Activated CD8-positive, alpha-beta memory T cell treated with anti-CD3 and anti-CD28 coated beads, Interleukin-2, amount 50 U/mL, for 4 hours (primary cell): ENCODE measurements at places on chromosomes 16 and 17.

- DNase-seq: no peak
Measured at GRCh38 chr17:39704821-39705551, 5.1 kb downstream of the ERBB2 start.

GRCh38 chr17:81121841-81122733 is 43.2 kb upstream of the PVALEF start:
- DNase-seq: no peak

- DNase-seq: no peak
Measured at GRCh38 chr16:12392585-12393091, 411.0 kb downstream of the CPPED1 start.

DNA sequence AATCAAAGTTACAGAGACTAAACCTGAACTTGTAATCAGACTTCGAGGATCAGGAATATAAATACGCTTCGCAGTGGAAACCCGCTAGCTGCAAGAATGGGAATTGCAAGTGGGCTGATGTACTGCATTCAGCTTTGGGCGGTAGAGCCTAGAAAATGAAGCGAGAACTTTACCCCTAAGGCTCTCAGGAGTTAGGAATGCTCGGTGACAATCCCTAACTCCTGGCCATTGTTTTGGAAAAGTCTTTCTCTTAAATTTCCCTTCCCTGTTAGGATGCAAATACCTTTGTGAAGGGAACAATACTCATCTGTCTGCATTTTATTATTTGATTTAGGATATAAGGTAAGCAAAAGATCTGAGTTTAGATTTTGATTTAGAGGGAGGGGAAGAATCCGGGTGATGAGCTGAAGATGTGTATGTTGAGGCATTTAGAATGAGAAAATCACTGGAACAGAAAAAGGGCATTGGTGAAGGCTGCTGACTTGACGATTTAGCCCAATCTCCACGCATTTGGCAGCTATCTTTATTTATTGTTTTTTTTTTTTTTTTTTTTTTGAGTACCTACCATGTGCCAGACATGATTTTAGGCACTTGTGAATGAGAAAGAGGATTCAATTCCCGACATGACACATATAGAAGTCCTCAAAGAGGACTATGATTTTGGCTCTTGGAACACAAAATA is 2.2 kb upstream of the TOX3 start:
- no peak for DNase-seq

DNA sequence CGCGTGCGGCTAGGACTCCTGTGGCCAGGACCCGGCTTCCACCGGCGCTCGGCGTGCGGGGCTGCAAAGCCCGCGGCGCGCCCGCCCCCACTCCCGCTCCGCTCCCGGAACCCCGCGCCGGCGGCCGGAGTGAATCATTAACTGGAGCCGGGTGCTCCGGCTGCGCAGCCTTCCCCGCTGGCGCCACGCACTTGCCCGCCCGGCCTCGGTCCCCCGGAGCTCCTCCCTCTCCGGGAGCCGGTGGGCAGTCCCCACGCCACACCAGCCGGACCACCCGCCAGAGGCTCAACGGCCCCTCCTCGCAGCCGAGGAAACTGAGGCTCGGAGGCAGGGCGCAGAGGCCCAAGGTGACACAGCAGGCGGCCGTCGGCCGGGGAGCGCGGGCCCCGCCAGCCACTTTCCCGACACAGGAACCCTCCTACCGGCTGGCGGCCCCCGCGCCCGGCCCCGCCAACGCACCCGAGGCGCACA is 580 bp downstream of the BCAR1 start:
- no peak for DNase-seq

GRCh38 chr17:42453439-42453838 is 5.2 kb upstream of the ATP6V0A1 start:
- DNase-seq: no peak

- no peak for DNase-seq
Measured at GRCh38 chr17:67137026-67137370, 92.6 kb downstream of the CACNG1 start.

DNA sequence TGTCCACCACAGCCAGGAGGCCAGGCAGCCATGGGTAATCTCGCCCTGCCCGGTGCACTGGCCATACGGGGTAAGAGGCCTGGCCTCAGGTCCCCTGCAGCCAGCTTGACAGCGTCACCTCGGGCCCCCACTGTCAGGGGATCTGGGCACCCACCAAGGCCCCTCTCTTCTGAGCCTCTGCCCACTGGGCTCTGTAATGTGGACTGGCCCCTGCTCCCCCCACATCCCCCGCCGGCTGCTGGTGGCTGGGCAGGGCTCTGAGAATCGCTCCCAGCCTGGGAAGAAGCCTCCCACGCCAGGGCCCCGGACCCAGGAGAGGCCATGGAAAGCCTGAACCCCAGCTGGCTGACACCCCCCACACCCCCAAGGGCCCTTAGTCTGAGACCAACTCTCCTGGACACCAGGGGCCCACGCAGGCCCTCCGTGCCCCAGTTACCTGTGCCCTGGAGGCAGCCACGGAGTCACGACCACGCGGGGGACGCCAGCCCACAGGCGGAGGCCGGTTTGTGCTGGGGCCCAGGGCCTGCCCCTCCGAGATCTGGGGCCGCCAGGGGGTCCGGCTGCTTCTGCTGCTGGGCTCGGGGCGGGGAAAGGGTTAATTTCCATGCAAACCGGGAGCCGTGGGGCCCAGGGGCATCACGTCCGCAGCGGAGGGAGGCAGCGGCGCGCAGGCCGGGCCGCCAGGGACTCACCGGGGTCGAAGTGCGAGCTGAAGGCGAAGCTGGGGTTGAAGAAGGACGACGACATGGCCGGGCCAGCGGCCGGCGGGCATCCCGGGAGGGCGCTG is at the start of gene PVALEF:
Gene PVALEF (plus strand): TSS at position 262 of the 787 bp plus-strand sequence. CDS start 15,720 bp downstream, outside the sequence.
- no peak for DNase-seq

- no peak for DNase-seq
Measured at GRCh38 chr16:68707340-68708152, 29.5 kb upstream of the CDH1 start.

- peak; percentile 85 for DNase-seq
Measured at GRCh38 chr16:88686439-88687253, at the start of gene SNAI3. Gene SNAI3 (minus strand): TSS chr16:88686507. CDS start chr16:88686406, 101 bp downstream.

GRCh38 chr16:51159865-51160264 is 8.8 kb upstream of the SALL1 start:
- no peak for DNase-seq

DNA sequence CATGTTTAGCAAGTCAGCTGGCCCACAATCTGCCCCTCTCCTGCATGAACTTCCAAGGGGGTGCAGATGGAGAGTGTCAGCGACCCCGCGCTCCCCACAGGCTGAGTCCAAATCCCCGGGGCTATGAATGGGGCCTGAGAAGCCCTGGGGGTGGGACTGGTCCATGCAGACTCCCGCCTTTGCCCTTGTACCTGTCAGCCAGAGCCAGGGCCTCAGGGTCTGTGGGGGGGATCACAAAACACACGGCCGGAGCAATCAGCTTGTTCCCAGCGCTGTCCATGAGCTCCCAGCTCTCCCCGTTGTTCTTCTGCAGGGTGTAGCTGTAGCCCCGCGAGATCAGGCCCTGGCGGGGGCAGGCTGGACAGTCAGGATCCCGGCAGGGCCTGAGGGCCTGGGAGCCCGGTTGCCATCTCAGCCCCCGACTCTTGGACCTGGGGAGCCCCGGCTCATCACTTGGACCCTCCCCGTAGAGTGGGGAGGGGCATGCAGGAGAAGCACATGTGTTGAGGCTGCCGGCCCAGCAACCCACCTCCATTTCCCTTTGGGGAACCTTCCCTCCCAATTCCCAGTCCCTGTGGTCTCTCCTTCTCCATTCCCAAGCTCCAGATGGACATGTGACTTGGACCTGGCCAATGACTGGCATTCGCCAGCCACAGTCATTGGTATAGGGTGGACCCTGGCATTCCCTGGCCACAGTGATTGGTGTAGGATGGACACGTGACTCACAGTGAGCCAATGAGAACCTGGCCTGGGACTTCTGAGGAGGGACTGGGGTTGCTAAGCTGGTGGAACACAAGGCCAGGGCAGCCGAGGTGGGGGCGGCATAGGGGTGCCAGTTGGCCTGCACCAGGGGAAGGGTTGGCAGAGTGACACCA is 42.4 kb downstream of the PPL start:
- DNase-seq: no peak

GRCh38 chr16:80034948-80035663 is 434.6 kb upstream of the MAF start:
- no peak for DNase-seq

DNA sequence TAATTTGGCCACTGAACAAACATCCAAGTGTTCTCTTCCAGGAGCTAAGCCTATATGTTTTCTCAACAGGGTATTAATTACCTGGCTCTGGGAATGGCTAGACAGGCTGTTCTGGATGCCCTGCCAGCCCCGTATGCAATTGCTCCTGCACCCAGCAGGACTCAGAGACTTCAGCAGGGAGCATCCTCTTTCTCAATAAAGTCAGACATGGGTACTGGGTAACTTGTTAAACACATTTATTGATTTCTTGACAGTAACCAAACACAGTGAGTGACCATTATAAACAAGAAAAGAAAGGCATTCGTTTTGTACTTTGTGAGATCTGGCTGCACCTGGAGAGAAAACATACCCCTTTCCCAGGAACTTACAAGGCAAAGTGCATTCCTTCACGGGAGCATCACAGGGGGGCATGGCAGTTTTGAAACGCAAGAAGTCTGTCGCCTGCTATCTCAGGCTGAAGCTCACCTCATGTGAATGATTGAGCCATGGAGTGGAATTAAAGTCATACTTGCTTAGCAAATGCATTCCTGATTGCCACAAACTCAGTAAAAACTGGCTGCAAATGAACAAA is 369.8 kb downstream of the UTP18 start:
- no peak for DNase-seq

DNA sequence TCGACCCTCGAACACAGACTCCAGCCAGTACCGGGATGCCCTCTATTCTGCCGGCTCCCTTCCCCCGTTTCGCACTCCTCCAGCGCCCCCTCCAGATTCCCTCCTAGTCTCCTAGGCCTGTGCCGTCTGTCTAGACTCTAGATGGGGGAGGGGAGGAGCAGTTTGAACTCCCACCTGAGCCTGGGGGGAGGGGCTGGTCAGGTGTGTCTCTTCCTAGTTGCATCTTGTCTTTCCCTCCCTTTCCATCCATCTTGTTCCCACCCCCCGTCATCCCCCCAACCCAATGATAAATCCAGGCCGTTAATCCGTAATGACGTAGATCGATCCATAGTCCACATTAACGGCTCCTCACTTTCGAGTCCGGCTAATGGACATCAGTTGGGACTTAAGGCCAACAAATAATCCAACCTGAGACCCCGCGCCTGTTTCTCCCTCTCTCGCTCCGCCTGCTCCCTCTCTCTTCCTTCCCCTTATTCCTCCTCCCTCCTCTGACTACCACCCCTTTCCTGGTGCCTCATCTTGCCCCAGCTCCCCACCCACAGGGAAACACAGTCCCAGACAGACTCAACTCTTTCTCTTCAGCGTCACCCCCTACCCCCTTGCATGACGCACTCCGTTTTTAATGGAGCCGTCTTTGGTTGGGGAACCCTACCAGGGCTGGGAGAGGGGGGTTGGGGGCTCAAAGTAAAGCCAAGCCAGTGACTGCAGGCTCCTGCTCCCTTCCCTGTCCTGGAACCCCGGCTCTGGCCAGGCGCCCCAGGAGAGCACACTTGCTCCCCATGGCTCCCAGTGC is 3.4 kb upstream of the HOXB5 start:
- DNase-seq: no peak

DNA sequence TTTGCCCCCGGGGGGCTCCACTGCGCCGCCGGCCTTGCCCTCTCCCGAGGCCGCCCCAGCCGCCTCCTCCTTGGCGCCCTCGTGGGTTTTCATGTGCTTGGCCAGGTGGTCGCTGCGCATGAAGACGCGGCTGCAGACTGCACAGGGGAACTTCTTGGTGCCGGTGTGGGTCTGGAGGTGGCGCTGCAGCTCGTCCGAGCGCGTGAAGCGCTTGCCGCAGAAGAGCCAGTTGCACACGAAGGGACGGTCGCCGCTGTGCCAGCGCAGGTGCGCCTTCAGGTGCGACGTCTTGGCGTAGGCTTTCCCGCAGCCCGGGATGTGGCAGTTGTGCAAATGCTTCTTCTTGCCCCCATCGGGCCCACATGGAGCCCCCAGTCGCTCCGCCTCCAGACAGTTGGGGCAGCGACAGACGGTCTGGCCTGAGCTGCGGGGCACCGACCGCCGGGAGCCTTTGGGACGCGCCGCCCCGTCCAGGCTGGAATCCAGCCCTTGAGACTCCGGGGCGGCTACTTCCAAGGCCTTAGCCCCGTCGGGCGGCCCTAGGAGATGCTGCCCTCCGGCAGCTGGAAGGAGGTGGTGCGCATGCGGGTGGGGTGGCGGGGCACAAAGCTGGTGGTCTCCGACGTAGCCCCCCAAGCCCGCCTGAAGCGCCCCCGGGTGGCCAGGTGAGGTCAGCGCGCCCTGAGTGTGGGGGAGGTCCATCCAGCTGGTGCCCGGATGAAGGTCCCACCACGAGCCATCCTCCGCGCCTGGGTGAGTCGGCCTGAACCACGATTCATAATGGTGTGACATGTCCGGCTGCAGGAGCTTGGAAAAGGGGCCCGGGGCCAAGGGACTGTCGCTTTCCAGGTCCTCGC is 3.4 kb downstream of the SP6 start:
- DNase-seq: no peak

DNA sequence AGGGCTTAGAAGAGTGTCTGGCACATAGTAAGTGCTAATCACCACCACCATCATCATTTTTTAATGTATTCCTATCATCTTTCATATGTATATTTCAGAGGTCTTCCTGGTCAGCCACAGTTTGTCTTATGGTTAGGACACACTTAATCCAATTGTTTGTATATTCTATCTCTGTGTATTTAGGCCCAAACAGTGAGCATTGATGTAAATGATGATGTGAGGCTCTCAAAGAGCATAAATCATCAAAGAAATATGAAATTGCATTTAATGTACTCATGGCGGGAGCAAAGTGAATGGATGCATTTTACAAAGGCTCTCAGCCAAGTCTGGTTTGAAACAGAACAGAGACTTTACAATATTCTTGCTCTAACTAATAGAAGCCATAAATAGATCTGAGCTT is 24.1 kb upstream of the MPHOSPH6 start:
- no peak for DNase-seq

DNA sequence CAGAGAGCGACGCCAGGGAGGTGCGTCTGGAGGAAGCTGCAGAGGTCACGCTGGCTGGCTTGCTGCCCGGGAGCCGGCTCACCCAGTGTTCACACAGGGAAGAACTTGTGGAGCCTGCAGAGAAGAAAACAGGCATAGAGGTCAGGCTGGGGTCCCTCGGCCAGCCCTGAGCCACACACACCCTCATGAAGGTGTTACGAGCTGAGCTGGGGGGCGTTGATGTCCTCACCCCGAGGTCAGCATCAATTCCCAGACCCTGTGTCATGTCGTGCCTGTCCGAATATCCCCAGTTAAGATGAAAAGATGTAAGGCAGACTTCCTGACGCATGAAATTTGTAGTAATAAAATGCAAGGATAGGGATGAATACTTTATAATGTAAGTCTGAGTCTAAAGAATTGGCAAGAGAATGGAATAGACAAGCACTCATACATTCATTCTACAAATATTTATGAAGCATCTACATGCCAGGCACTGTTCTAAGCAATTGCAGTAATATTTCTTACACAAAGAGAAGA is 77.1 kb downstream of the USP31 start:
- DNase-seq: no peak
